ENCODE measurements at places on chromosomes 1 and 21. TPM values are rescaled to one million over a fixed set of nuclear protein-coding genes. Genes with fewer than 3 reads are reported as not detected.
A peak's percentile ranks its signal among the peaks of the same experiment; 100 is the strongest.

- no peak for DNase-seq
These were observed 4.7 kb downstream of the CHD5 start for GRCh38 chr1:6175411-6175828.

DNA sequence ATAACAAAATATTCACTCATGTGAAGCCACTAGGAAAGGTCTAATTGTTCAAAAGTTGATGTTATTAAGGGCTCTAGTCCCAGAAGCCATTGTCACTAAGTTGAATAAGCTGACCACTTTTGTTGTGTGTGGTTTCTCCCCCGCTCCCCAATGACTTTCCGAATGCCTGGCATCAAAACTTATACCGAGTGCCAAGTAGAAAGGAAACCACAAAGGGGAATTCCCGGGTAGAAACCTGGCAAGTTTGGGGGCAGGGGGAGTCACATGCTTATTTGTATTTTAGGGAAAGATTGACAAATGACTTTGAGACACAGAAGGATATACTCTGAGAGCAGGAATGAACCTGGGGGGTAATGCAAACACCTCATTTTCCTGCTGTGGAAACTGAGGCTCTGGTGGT is 154.1 kb downstream of the TGFBR3 start:
- DNase-seq, result no peak

The SLAMF9 gene
- not detected for total RNA-seq

The CD1E gene
- not detected for total RNA-seq

DNA sequence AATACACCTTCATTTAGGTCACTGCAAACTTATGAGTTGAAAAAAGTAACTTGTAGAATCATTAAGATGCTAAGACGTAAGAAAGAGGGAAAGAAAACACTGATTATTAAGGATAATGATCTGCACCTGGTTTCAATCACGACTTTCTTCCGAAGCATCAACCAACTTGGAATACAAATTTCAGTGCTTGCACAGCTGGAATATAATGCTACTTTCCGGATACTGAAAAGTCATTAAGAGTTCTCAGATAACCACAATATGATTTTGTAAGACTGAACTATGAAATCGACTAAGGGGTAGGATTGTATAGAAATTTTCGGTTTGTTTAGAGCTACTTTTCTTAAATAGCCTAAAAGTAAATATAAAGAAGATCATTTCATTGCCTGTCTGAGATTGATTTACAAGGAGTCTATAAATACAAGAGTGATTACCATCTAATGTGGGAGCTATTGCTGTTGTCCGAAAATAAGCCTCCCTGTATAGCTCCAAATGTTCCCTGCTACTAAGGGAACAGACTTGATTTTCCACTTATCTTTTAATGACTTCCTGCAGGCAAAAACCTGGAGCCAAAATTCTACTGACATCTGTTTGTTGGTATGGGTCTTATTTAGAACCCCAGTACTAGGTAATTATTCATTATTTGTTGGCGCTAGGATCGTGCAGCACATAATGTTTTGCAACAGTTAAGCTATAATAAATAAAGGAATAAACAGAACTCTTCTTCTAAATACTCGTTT is 673.3 kb downstream of the KCNT2 start:
- no peak for DNase-seq

DNA sequence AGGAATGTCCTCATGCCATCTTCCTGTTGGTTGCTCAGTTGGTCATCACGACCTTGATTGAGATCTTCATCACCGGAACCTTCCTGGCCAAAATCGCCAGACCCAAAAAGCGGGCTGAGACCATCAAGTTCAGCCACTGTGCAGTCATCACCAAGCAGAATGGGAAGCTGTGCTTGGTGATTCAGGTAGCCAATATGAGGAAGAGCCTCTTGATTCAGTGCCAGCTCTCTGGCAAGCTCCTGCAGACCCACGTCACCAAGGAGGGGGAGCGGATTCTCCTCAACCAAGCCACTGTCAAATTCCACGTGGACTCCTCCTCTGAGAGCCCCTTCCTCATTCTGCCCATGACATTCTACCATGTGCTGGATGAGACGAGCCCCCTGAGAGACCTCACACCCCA is 42.9 kb downstream of the KCNJ15 start:
- no peak for DNase-seq

The CYP4A11 gene
- total RNA-seq, result not detected

- DNase-seq, result peak; percentile 30
These were observed 17.2 kb downstream of the HENMT1 start for GRCh38 chr1:108643492-108644335.

DNA sequence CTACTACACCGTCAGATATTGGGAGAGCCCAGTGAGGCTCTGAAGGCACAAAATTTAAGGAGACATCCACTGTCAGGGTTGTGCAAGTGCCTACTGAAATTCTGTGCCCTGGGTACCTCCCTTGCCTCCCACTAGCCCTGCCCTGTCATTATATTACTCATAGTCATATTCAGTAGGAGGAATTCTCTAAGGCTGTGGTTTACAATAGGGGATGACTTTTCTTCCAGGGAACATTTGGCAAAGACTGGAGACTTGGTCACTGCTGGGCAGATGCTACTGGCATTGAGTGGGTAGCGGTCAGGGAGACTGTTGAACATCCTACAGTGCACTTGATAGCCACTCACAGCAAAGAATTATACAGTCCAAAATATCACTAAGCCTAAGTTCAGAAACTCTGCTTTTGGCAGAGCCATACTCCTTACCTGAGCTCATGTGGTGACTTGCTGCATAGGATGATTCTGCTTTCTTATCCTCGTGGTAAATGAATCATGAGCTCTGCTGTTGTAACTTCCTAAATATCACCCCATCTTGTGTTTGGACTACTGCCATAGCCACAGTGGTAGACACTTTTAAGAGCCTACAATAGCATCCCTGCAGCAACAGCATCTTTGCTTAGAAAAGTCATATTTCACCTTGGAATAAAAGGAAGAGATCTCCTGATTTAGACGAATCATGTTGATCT is 563.4 kb upstream of the PLXNA2 start:
- no peak for DNase-seq

The CRABP2 gene
- 5.1 TPM for total RNA-seq

The SYT6 gene
- total RNA-seq, result 0.17 TPM

GRCh38 chr1:226441629-226442028 is 33.7 kb upstream of the PARP1 start:
- DNase-seq, result no peak

All from CD4-positive, CD25-positive, alpha-beta regulatory T cell (primary cell).